Stimulated activated CD4-positive, alpha-beta T cell treated with anti-CD3 and anti-CD28 coated beads, Interleukin-1b, Interleukin-23, amount 100 ng/mL, for 1 hour (primary cell): ENCODE measurements at places on chromosomes 4 and X.

DNA sequence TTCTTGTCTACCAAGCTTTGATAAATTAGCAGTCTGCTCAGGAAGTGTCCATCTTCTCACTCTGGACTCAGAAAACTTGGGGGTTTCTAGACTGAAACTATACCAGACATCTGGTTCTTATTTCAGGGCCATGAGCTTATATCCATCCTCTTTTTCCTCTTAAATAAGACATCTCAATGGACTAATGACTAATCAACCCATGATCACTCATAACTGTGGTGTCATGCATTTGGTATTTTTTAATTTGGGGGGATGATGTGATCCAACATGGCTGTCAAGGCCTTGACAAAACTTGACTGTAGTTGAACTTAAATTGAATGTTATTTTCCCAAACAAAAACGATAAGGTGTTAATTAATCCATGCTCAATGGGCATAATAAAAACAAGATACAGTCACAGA, 87.8 kb downstream of the GPRASP3 start:
- no peak for DNase-seq

DNA sequence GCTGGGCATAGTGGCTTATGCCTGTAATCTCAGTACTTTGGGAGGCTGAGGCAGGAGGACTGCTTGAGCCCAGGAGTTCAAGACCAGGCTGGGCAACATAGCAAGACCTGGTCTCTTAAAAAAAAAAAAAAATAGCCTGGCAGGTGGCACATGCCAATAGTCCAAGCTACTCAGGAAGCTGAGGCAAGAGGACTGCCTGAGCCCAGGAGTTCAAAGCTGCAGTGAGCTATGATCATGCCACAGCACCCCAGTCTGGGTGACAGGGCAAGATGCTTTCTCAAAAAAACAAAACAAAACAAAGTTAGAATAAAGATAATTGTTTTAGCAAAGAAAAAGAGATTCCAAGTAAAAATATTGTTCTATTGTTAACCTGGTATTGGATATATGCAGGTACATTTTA, 75.0 kb downstream of the LRBA start:
- no peak for DNase-seq

- DNase-seq, result no peak
These were observed 509.6 kb upstream of the FAM241A start for GRCh38 chr4:111635646-111636045.

GRCh38 chrX:133495464-133496391, 80.4 kb upstream of the GPC4 start:
- DNase-seq, result no peak

- DNase-seq, result no peak
These were observed 90.7 kb upstream of the PCDH18 start for GRCh38 chr4:137623013-137623412.

DNA sequence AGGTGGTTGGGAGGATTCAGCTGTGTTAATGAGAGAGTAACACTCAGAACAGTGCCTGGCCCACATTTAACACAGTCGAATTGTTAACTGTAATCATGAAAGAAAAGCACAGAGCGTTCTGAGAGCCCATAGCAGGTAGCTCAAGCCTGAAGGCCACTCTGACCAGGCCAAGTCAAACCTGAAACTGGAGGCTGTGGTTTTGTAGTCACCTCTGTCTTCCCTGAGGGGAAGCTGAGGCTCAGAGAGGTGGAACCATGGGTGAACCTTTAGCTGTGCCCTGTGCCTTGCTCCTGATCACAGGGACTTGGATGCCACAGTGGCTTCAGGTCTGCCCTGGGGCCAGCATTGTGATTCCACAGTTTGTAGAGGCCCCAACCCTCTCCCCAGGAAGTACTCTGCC, 16.6 kb upstream of the UBA1 start:
- DNase-seq, result no peak

GRCh38 chr4:182903013-182903412, 14.2 kb downstream of the DCTD start:
- DNase-seq, result no peak

- DNase-seq, result no peak
These were observed 167.2 kb downstream of the LHFPL1 start for GRCh38 chrX:112512509-112512908.

- DNase-seq, result no peak
These were observed 82.7 kb downstream of the CCSER1 start for GRCh38 chr4:90209922-90210321.

GRCh38 chr4:155120536-155120935, 87.9 kb upstream of the NPY2R start:
- no peak for DNase-seq

GRCh38 chrX:31099536-31100090, 27.8 kb upstream of the FTHL17 start:
- no peak for DNase-seq

GRCh38 chr4:140568507-140569306, at the start of gene UCP1:
UCP1 (minus strand) TSS chr4:140568961; CDS start chr4:140568729, 232 bp downstream.
- no peak for DNase-seq

GRCh38 chr4:164997941-164998340, 20.5 kb upstream of the TRIM61 start:
- no peak for DNase-seq

DNA sequence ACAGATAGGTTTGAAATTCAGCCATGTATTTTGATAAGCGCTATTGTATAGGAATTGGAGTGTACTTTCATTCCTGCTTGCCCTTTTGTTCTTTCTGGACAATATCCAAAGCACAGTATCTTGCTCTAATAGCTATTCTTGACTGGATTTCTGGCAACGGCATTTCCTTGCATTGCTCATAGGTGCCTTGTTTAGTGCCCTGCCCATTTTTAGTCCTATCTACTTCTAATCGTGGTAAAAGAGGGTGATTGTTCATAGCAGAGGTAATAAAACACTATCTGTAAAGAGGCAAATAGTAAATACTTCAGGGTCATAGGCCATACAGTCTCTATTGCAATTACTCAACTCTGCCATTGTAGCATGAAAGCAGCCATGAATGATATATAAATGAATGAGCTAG, 155.9 kb downstream of the IL1RAPL2 start:
- no peak for DNase-seq

GRCh38 chr4:5918331-5918985, 25.6 kb upstream of the CRMP1 start:
- DNase-seq, result no peak

DNA sequence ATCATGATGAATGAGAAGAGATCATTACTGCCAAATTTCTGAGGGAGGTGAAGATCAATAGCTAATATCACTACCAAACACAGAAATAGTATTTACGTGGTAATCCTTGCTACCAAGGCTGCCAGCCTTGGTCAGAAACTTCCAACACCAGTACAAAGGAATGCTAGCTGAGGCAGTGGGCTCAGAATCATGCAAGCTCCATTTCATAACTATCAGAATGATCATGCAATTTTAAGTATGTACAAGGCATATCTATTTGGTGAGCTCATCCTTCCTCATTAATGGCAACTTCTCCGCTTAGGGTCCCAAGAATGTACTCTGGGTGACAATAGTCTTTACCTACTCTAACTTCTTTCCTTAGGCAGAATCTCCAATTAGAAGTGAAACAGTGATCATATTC, 135.0 kb downstream of the GPC3 start:
- no peak for DNase-seq

DNA sequence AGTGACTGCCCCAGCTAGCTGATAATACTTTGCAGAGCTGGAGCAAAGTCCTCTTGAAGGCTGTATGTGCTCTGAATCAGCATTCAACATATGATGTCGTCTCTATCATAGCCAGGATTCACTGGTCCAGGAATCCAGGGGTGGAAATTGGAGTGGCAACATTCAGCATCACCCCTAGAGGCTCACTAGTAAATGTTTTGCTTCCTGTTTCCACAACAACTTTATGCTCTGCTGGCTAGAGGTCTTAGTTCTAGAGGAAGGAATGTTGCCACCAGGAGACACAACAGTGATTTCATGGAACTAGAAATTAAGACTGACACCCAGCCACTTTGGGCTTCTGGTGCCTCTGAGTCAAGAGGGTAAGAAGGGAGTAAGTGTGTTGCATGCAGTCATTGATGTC, 11.3 kb downstream of the MAGEA1 start:
- no peak for DNase-seq

GRCh38 chr4:173257732-173258717, 76.1 kb downstream of the HMGB2 start:
- peak; percentile 16 for DNase-seq

DNA sequence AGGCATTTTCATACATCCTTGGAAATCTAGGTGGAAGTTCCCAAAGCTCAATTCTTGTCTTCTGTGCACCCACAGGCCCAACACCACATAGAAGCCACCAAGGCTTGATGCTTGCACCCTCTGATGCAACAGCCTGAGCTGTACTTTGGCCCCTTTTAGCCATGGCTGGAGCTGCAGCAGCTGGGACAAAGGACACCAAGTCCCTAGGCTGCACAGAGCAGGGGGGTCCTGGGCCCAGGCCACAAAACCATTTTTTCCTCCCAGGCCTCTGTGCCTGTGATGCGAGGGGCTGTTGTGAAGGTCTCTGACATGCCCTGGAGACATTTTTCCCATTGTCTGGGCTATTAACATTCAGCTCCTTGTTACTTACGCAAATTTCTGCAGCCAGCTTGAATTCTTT, 124.0 kb upstream of the S100G start:
- DNase-seq, result no peak

DNA sequence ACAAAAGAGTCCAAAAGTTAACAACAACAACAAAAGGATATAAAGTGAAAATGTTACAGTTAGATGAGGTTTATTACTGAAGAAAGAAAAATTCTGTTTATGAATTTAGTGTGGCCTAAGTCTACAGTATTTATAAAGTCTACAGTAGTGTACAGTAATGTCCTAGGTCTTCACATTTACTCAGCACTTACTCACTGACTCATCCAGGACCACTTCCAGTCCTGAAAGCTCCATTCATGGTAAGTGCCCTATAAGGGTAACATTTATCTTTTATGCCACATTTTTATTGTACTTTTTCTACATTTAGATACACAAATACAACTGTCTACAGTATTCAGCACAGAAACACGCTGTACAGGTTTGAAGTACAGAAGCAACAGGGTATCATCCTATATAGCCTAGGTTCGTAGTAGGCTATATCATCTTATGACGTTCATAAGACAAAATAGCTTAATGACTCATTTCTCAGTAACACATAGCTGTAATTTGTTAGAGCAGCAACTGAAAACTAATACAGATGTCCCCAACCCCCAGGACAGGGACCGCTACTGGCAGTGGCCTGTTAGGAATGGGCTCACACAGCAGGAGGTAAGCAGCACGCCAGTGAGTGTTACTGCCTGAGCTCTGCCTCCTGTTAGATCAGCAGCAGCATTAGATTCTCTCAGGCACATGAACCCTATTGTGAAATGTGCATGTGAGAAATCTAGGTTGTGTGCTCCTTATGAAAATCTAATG, 61.3 kb downstream of the CENPC start:
- DNase-seq, result no peak

- DNase-seq, result no peak
These were observed 42.7 kb upstream of the RASSF6 start for GRCh38 chr4:73662709-73663546.

- no peak for DNase-seq
These were observed 69.2 kb downstream of the MTNR1A start for GRCh38 chr4:186486172-186486571.

DNA sequence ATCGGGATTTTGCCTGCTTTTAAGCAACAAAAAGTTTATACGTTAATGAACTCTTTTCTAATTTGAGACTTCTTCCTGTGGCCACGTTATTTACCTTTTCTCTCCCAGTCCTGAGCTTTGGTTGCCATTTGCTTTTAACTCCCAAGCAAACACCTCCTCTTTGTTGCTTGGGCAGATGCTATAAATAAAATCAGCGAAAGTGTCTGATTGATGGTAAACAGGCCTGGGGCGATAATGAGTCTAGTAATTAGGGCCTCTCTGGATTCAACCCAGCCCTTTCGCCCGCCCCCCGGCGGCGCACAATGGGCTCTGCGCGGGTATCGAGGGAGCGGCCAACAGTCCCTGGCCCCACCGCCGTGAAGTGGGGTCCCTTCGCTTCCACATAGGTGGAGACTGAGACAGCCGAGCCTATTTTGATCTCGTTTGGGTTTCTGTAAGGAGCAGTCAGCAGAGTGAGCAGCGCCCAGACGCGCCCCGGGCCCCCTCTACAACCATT, 790 bp downstream of the CLGN start:
- DNase-seq, result no peak

DNA sequence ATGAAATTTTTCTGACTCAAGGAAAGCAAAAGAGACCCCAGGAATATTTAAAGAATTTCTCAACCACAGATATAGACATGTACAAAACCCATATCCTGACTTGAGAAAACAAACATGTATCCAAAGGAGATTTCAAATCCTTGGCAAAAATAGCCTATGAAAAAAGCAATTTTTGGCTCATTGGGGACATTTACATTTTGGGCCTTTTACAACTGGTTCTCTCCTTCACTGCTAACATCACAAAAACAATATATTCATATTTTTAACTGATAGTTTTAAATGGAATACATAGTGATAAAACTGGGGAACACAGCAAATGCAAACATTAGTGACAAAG, 65.0 kb downstream of the SH3RF1 start:
- no peak for DNase-seq

- no peak for DNase-seq
These were observed 776 bp downstream of the PABPC4L start for GRCh38 chr4:134200811-134201215.

- DNase-seq, result no peak
These were observed 50.9 kb downstream of the ENPP6 start for GRCh38 chr4:184166736-184167135.

DNA sequence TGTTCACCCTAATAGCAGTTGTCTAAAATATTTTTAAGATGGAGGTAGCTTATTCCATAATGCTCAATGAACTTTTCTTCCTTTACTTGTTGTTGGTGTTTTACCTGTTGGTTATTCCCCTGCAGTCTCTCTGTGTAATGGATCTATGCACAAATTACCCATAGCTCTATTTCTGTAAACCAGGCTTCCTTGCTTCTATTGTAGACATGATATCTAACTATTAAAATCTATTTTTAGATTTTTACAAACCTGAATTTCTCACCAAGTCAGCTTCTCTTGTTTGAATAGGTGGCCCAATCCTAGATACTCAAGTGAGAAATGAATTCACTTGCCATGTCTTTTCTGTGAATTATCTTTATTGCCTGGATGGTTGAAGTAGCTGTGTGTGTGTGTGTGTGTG, 24.8 kb downstream of the BMP2K start:
- DNase-seq, result no peak
